Astrocyte (in vitro differentiated cells and primary cell): ENCODE measurements at places on chromosomes 1 and 21. TPM values are rescaled to one million over a fixed set of nuclear protein-coding genes. Genes with fewer than 3 reads are reported as not detected.

The TMEM54 gene
- total RNA-seq: 8.0 and 9.3 TPM in 2 replicates

DNA sequence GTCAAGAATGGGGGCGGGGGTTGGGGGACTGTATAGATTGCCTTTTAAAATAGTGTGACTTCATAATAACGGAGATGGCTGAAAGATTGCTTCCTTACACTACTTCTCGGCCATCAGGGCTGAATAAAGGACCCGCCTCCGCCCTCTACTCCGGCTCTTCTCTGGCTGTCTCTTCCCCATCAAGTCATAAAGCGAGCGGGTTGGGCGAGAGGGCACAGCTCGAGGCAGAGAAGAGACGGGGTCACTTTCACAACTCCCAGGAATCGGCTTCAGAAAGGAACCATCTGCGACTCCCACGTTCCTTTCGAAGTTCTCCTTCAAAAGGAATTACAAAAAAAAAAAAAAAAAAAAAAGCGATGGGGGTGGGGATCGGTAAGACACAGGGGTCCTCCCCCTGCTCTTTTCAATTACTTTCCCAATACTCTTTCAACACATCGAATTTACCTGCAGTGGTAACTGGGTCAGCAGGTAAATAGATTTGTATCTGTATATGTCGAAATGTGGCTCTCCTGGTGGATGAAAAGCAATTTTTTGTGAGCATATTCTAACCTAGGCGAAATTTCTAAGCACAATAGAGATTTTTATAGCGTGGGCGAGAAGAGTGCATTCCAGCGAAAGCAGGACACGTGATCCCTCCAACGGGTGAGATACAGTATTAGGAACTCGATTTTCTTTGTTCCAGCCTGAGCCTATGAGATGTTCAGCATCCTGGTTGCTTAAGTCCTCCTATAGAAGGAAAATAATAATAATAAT lies 2.0 kb downstream of the LRRC7 start:
- peak; percentile 29 for DNase-seq

GRCh38 chr1:89822109-89822962 lies 1.5 kb downstream of the LRRC8D start:
- DNase-seq: no peak

The LRRC53 gene
- total RNA-seq: not detected in 2 replicates

- DNase-seq: no peak
Measured at GRCh38 chr1:234238060-234238459, 135.2 kb upstream of the COA6 start.

- DNase-seq: no peak
Measured at GRCh38 chr1:65703853-65704252, 88.8 kb upstream of the PDE4B start.

DNA sequence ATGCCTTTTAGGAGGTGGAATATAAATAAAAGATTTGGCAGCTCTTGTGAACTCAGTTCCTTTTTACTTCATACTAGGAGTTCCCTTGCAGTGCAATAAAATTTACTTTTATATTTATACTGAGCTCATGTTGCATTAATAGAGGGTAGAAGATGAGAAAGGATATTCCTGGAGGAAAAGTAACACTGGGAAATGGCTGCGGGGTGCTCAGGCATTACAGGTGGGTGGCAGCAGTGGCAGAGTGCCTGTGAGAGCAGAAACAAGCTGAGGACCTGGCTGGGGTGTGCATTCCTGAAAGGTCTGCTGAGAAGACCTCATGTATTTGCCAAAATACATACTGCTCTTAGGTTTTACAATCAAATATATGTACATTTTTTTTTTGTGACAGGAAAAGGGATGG lies 126.9 kb downstream of the COQ8A start:
- DNase-seq: no peak

DNA sequence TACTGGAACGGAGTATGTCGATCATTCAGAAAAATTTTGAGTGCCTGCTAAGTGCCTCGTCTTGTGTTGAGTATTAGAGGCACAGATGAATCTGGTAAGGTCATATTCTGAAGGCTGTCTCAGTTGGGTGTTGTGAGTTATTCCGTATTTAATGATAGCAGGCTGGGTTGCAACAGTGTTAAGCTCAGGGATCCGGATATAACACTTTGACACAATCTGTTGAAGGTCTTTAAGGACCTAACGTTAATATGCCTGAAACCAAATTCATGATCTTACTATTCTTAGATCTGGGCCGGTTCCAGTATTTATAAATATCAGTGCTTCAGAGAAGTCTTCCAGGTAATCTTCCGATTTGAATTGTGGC lies 555 bp downstream of the PRPF38A start:
- DNase-seq: no peak

DNA sequence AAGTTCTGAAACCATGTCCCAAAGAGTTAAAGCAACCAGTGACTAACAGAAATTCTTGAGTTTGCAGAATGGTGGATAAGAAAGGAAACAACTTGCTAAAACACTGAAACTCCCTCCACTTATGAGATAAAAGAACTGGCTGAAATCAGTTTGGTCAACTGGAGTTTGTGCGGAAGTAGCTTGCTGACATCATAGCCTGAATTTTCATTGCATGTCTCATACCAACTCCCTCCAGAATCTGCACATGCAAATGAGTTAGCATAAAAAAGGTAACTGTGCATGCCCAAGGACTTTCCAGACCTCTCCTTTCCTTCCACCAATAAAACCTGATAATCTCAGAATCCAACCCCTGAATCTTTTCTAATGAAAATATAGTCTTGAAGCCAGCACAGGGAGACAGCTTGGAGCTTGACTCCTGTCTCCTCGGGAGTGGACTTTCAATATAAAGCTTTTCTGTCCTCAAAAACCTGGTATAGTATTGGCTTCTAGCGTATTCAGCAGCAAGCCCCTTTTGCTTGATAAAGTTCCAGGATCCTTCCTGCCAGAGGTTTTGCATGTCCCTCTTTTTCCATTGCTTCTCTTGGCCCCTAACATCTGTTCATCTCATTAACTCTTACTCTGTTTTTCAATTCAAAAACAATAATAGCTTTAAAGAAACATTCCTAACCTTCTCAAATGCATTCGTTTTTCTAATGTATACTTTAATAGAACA lies 785.8 kb upstream of the ADGRL4 start:
- DNase-seq: peak; percentile 85

The PIAS3 gene
- total RNA-seq: 42.6 and 49.9 TPM in 2 replicates

DNA sequence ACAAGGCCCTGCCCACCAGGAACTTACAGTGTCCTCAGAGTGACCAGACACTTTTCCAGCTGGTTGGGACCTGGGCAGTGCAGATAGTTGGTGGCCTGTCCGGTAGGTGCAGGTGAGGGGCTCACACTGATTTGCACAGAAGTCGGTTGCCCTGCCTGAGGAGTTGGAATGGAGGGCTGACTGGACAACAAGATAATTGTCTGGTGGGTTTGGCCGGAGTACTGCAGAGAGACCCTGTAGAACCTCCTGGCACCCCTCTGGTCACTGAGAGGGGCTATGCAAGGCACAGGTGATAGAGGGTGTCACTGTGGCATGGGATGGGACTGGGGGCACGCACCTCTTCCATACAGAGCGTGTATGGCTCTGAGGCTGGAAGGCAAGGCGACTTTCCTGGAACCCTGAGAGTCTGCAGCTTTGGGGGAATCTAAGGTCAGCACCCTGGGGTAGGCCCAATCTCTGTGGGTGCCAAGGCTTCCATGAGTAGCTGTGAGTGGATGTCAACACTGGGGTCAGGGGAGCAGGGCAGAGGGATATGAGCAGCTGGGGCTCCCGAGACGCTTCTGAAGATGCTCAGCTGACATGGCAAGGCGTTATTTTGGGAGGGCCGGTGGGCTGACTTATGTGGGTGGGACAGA lies 7.6 kb upstream of the PLA2G2D start:
- DNase-seq: no peak

The RGS7 gene
- 0.17 and 0.18 TPM in 2 replicates for total RNA-seq

The SLC6A17 gene
- total RNA-seq: 3.6 and 4.4 TPM in 2 replicates

GRCh38 chr1:80892539-80892938 lies 908.2 kb upstream of the ADGRL2 start:
- no peak for DNase-seq

The BRDT gene
- not detected in 2 replicates for total RNA-seq

The CYP4A22 gene
- total RNA-seq: not detected in 2 replicates

- DNase-seq: no peak
Measured at GRCh38 chr1:226684026-226684425, 55.1 kb downstream of the ITPKB start.

The CD247 gene
- not detected in 2 replicates for total RNA-seq

DNA sequence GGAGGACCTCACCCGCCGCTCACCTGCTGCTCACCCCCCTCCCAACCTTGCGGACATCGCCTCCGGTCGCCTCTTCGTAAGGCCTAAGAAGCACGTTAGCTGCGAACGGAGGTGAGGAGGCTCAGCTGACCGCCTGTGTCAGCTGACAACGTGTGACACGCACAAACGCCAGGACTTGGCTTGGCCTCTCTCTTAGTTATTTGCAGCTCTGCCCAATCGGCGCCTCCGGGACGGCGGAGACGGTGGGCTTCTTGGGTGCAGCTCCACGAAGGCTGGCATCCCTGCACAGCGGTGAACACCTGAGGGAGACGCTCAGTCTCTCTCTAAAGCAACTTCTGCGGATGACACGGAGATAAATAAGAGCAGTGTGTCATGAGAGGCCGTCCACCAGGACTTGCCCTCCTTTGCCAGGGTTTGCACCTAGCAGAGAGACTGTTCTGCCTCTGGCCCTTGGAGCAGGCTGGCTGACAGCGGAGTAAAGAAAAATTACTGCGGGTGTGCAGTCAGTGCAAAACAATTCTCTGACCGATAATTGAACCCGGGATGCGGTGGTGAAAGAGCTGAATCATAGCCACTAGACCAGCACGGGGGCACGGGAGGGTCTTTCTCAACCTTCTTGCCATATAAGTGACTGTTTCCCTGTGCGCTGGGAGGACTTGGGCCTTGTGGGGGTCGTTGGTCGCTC lies 318.9 kb downstream of the FAM72C start:
- DNase-seq: peak; percentile 2

- no peak for DNase-seq
Measured at GRCh38 chr1:7474786-7475502, 296.2 kb upstream of the VAMP3 start.

DNA sequence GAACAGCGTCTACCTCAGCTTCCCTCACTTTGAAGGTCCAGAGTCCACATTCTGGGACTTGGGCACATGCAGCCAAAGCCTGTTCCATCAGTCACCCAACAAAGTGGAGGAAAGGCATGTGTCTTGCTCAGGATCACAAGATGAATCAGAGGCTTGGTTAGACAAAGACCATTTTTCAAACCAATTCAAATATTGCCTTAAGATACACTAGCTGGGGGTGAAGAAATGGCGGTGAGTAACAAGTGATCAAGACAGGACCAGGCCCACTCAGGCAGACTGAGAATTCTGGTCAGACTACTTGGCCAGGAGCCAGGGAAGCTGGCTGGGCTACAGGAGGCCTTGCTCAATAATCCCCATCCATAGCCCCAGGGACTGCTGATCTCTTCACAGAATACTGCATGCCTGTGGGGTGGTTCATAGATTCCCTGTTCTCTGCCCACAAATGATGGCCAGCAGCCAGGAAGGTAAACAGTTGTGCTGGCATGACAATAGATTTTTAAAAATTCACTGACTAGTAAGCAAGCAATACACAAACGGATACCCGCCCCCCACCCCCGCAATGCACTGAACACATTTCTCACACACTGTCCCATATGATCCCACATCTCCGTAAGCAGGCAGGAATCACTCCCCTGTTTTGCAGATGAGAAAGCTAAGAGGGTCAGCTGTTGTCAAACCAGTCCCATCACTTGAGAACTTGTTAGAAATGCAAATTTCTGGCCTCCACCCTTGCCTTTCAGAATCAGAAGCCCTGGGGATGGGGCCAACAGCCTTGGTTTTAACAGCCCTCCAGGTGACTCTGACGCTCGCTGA lies 27.2 kb downstream of the ERI3 start:
- DNase-seq: peak; percentile 100

- no peak for DNase-seq
Measured at GRCh38 chr21:45207839-45208626, 79.7 kb downstream of the POFUT2 start.

The TRIM46 gene
- 13.2 and 13.6 TPM in 2 replicates for total RNA-seq

DNA sequence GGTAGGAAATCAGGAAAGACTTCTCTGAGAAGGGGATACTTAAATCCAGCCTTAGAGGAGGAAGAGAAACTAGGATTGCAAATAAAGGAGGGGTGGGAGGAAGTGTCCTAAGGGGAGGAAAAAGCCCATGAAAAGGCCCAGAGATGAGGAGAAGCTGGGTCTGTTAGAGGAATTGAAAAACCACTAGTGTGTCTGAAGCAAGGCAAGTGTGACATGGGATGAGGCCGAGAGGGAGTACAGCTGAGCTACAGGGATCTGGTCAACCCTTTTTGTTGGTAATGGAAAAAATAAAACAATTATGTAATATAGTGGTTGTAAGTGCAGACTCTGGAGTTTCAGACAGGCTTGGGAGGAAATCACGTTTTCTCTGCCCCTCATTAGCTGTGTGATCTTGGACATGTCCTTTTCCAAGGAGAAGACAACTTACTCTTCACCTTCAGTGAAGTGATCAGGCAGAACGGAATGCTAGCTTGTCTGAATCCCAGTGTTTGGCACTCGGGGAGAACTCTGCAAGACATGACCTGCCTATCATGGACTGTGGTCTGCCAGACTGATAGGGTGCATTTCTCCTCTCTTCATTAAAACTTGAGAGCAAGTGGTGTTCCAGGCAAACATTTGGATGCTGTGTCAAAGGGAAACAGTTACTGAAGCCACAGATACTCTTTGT lies 7.4 kb upstream of the S100A10 start:
- no peak for DNase-seq

The SPRR4 gene
- total RNA-seq: not detected in 2 replicates

DNA sequence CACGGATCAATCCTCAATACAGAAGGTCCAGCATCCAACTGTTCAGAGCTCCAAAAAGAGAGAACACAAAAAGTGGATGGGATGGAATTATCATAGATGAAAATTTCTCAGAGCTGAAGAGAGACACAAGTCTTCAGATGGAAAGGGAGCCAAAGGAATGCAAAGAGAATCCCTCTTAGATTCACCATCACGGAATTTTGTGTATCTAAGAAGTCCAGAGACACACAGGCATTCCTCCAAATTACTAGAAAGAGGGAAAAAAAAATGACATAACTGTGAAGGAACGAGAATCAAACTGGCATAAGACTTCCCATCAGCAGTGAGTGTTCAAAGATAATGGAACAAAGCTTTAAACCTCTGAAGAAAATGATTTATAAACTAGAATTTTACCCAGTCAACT lies 101.2 kb downstream of the ZSCAN20 start:
- no peak for DNase-seq

The KCNK2 gene
- 0.16 TPM in 1 of 2 replicates, not detected in the other for total RNA-seq

DNA sequence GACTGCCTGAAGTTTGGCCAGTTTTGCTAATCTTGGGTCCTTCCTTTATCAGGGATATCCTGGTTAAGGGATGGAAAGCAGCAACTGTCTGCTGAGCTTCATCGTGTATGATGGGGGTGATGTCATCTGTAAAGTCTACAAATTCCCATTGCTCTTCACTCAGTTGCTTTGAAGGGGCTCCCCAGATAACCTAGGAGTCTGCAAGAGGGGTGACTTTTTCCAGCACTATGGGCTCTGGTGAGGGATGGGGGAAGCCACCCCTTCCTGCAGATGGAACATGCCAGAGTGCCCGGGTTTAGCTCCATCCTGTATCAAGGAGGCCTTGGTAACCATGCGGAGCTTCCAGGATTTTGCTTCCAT lies 28.4 kb downstream of the EDARADD start:
- DNase-seq: no peak

GRCh38 chr21:40164905-40165772 lies 297.9 kb downstream of the PCP4 start:
- DNase-seq: peak; percentile 51

The NUDT4B gene
- 0.79 and 1.2 TPM in 2 replicates for total RNA-seq
